ENCODE measurements at places on chromosomes 1 and 21.

DNA sequence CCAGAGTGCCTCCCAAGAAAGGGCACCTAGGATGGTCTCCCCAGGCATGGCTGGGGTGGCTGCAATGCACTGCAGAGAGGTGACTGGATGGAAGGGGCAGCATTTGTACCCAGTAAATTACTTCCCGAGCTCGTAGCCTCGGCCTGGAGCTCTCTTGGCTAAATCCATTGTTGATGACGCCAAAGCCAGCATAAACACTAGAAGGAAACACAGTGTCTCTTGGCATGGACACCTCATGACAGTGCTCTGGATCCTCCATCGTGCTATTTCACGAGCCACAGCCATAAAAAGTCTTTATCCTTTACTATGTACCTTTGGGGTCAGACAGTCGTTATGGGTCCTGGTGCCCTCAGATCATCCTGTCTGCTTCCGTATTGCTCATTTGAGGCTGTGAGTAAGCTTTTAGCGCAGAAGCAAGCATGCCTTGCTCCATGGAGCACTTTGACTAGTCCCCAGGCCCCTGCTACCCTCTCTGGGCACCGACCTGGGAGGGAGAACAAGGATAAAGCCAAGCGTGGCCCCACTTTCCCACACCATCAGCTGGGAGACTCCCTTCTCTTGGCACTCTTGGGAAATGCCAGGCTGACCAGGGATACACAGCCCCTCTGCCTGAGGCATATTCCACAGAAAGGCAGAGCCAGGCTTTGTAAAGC, 10.3 kb upstream of the PRELP start:
- DNase-seq: no peak

- no peak for DNase-seq
These were observed 5.0 kb downstream of the C4BPA start for GRCh38 chr1:207109004-207109403.

DNA sequence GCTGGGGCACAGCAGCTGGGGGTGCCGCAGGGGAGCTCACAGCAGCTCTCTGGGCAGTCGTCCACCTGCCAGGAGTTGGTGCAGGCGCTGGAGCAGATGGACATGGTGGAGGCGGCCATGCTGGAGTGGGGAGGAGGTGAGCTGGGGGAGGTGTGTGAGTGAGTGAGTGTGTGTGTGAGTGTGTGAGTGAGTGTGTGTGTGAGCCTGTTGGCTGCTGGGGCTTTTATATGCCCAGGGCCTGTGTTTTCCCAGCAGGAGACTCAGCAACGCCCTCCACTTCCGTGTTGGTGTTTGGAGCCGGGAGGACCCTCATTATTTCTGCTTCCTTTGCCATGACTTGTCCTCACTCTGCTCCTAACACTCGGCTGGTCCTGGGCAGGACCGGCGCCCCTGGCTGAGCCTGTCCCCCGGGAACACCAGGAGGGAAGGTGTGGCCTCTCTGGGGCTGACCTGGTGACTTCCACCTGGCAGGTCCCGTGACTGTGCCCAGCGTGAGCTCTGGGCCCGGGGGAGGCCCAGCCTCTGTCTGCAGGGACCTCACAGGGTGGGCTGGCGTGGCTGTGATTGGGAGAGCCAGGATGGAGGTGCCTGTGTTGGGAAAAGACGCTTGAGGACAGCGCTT, at the start of gene KRTAP10-2:
Gene KRTAP10-2, minus strand, starts transcription at position 166 of the 622 bp plus-strand sequence. Its CDS starts 47 bp downstream, at position 119.
- DNase-seq: no peak

DNA sequence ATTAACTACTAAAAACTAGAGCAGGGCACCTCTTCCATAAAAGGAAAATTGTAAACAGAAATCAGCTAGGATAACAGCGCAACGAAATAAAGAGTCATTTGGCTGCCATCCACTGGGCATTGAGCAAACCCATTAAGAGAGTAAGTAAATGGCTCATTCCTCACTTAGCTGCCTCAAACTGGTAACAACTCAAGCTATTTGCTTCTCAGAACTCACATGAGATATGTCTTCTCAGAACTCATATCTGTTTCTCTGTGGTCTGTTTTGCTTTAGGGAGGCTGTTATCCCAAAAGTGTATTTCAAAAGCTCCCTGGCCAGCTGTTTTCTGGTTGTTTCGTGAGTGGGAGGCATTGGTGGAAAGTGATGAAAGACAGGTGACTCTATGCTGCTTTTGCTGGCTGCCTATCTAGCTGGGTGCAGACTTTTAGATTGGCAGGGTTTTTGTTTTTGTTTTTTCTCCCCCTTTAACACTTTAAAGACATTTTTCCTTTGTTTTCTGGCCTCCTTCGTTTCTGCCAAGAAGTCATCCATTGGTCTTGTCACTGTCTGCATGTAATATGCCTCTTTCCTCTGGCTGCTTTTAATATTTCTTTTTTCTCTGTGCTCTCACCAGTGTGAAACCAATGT, 269.2 kb upstream of the RGS18 start:
- DNase-seq: peak; percentile 19

DNA sequence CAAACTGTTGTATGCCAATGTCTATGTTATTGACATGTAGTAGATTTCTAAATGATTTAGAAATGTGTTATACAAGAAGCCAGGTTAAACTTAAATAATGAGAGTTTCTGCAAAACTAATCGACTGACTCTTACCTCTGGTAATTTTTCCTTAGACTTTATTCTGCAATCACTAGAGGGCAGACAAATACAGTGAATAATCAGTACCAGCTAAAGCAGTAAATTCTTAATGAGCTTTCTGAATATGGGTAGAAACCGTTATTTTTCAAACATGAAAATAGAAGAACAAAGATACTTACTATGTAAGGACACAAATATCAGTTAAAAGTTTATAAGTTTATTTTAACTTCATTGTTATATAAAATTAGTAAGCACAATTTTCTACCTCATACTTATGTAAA, 97.9 kb upstream of the RGS1 start:
- DNase-seq: peak; percentile 21

Data from LNCaP clone FGC (cell line).